Activated CD4-positive, alpha-beta T cell treated with anti-CD3 and anti-CD28 coated beads for 36 hours (primary cell): ENCODE measurements at places on chromosomes 7 and 10.
A peak's percentile ranks its signal among the peaks of the same experiment; 100 is the strongest.

- no peak for DNase-seq
Observed at GRCh38 chr7:152956006-152956405, 196.5 kb downstream of the ACTR3B start.

- no peak for DNase-seq
Observed at GRCh38 chr10:120582753-120583152, 125.7 kb downstream of the PLPP4 start.

GRCh38 chr7:40182452-40182851 lies 47.6 kb downstream of the SUGCT start:
- no peak for DNase-seq

- peak; percentile 43 for DNase-seq
Observed at GRCh38 chr7:154794147-154794780, 208.7 kb downstream of the PAXIP1 start.

DNA sequence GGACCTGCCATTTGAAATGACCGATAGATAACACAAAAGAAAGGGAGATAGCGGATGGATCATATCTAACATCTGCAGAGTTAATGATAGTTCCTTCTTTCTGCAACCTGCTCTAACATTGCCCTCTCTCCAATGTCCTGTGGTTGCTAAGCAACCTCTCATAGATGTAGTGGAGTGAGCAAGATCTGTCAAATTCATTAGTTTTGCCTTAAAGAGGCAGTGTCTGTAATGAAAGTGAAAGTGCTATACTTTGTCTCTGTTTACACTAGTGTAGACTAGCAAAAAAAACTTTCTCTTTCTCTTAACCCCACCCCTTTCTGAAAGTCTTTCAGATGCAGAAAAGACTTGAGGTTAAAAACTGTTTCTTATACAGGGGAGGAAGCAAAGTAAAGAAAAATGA lies 1196.9 kb downstream of the SORCS3 start:
- DNase-seq: no peak

DNA sequence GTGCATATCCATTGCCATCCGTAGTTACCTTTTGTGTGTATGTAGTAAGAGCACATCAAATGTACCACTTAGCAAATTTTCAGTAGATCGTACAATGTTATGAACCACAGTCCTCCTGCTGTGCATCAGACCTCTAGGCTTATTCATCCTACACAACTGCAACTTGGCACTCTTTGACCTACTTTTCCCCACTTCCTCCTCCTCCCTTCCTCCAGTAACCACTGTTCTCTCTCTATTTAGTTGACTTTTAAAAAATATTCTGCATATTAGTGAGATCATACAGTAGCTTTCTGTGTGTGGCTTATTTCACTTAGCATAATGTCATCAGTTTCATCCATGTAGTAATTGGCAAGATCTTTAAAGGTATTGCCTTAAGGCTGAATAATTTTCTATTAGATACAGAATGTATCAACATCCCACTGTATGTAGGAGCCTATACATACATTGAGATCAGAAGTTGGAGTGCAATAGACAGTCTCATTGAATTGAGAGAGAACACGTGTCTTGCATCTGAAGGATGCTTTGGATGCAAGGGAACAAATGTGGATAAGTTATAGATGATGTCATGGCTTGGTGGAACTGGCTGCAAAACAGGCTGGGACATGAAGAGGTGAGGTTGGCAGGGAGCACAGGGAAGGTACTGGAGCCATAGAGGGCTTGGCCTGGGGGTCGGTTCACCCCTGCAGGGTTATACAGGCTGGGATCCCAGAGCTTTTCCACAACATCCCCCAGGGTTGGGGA lies 83.0 kb upstream of the FAM180A start:
- no peak for DNase-seq

DNA sequence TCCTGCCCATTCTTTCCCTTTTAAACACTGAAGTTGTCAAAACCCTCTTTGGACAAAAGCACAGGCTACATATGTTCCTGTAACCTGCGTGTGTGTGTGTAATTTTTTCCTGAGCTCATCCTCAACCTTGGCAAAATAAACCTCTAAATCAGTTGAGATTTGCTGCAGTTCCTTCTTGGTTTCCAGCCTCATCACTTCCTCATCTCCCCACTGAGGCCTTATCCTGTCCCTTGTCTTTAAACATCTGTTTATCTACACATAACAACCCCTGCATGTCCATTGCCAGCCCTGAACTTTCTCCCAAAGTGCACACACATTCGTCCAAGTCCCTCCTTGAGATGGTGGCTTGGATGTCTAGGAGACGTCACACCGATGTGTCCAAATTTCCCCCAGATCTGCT lies 35.5 kb downstream of the LYZL2 start:
- DNase-seq: no peak

DNA sequence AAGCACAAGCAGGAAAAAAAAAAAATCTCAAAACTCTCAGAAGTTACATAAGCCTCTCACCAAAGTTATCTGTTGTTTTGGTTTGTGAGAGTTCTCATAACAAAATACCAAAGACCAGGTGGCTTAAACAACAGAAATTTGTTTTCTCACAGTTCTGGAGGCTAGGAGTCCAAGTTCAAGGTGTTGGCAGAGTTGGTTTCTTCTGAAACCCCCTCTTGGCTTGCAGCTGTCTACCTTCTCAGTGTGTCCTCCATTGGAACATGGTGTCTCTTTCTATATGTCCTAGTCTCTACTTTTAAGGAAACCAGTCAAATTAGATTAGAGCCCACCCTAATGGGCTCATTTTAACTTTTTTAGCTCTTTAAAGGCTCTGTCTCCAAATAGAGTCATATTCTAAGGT lies 44.9 kb downstream of the TNKS2 start:
- no peak for DNase-seq

DNA sequence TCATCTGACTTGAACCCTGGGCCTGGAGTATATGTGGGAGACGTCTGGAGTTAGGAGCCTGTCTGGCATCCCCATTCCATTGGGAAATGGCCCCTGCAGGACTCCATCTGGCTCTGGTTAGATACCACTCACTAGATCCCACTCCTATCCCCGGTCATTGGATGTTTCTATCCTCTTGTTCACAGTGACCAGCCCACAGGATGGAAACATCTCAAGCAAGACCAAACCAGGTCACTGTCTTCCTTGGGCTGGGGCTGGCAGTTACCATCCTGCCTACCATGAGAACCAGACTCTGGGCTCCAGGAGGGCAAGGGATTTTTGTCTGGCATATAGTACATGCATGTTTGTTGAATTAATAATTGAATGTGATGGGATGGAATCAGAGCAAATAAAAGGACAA lies 415.7 kb downstream of the GRID1 start:
- DNase-seq: no peak

DNA sequence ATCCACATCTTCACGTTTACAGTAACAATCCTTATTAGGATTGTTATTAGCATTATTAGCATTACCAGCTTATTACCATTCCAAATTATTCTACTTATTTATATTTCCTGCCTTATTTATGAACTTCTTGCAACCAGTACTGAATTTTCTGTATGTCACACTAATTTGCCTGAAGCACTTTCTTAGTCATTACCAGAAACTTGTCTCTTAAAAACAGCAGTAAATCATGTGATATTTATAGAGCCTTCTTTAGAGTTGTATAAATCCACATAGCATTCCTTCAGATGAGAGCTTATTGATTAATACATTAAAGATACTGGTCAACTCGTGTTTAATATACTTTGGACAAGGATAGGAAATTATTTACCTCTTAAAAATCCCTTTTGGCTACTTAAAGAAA lies 618.6 kb downstream of the SUGCT start:
- DNase-seq: no peak

GRCh38 chr10:110365356-110366143 lies 60.8 kb upstream of the SMNDC1 start:
- DNase-seq: peak; percentile 44

- no peak for DNase-seq
Observed at GRCh38 chr10:55233090-55233489, 432.1 kb upstream of the PCDH15 start.

GRCh38 chr7:103445228-103446048 lies 569 bp downstream of the SLC26A5 start:
- peak; percentile 13 for DNase-seq

- no peak for DNase-seq
Observed at GRCh38 chr7:108418946-108419345, 37.3 kb downstream of the NRCAM start.

- DNase-seq: no peak
Observed at GRCh38 chr10:7610026-7610425, 56.7 kb downstream of the ITIH5 start.

GRCh38 chr7:17298102-17298839 lies at the start of gene AHR:
TSS of gene AHR (plus strand) at chr7:17298652. CDS start at chr7:17299265, 613 bp downstream.
- peak; percentile 94 for DNase-seq

DNA sequence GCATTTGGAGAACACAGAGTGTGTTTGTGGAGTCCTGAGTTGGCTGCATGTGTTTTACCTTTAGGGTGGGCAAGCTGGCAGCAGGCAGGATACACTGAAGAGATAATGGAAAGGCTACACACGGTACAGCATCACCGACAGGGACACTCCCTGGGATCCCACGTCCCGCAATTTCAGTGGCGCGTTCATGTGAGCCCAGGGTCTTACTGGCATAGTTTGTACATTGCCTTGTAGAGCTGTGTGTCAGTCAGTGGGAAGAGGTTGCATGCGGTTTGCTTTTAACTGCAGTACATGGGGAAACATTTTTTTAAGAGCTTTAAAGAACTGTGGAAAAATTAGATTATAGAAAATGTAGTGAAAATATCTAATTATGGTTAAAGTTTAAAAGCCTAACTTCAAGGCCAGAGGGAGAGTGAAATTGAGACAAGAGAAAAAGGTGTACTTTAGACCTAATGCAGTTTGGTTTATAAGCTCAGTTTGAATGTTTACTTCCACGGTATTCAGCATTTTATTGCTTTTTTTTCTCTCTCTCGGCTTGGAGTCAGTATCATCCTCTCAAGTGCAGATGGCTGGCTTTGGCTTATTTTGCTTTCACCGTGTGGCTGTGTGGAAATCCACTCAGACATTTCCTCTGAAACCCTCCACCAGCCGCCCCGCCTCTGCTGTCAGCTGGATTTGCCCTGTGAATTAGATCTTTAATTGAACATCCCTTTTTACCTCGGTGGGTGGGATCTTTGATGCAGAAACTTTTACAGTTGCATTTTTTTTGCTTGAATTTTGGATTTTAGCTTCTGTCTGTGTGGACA lies 364.2 kb upstream of the COBL start:
- no peak for DNase-seq
